ENCODE measurements at places on chromosomes 4 and X.

DNA sequence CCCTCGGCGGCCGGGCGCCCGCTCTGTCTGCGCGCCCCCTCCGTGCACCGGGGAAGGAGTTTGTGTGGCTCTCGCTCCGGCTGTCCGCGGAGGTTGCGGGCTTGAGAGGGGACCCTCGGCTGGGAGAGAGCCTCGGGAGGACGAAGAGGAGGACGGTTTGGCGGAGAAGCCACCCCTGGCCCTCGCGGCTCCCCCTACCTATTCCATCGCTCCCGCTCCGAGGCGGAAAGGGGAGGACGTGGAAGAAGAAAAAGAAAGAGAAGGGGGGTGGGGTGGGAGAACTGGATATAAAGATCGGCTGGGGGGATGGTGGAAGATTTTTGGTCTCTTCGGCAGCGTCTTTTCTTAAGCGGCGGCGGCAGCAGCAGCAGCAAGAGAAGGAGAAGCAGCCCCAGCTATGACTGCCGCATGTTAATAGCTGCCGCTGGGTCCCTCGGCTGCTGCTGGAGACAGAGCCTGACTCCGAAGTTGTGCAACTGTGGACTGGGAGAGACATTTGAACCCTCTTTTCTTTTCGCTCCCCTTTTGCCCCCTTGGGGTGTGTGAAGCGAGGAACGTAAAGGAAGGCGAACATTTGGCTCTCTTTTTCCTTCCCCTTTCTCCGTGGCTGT lies 895 bp downstream of the ADGRL3 start:
- peak; percentile 65 for DNase-seq

GRCh38 chr4:57911203-57911602 lies 801.0 kb upstream of the IGFBP7 start:
- DNase-seq, result no peak

DNA sequence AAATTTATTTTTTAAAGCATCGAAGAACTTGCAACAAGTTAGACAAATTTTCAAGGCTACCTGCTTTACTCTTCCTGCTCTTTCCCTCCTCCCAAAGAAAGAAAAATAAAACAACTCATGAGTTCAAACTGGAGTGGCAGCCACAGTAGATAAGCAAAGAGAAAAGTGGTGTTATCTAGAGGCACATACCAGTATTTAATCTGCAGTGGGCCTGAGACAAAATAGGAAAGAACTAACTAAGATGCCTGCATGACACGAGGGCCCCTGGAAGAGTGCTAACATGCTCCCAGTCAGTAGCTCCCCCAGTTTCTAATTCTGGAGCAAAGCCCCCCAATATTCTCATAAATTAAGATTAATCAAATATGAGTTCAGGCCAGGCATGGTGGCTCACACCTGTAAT lies 7.9 kb downstream of the ARL9 start:
- no peak for DNase-seq

GRCh38 chr4:140343303-140343702 lies 30.1 kb upstream of the SCOC start:
- DNase-seq, result no peak

GRCh38 chr4:8115916-8116315 lies 42.7 kb downstream of the ABLIM2 start:
- no peak for DNase-seq

DNA sequence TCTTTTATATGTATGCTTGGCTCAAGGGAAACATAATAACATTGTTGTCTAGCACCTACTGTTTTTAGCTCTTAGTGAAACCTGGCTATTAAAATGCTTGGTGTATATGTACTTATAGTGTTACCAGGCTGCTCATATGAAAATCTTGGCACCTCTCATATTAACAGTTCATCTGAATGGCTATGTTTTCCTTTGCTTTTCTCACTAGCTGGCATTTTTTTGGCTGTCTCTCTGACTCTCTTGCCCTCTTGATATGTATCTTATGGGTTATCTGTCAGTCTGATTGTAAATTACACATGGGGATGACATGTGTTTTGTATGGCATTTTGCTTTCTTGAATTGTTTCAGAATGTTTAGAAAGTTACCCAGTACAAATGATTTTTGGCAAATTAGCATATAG lies 158.0 kb downstream of the ARHGAP24 start:
- DNase-seq, result no peak

DNA sequence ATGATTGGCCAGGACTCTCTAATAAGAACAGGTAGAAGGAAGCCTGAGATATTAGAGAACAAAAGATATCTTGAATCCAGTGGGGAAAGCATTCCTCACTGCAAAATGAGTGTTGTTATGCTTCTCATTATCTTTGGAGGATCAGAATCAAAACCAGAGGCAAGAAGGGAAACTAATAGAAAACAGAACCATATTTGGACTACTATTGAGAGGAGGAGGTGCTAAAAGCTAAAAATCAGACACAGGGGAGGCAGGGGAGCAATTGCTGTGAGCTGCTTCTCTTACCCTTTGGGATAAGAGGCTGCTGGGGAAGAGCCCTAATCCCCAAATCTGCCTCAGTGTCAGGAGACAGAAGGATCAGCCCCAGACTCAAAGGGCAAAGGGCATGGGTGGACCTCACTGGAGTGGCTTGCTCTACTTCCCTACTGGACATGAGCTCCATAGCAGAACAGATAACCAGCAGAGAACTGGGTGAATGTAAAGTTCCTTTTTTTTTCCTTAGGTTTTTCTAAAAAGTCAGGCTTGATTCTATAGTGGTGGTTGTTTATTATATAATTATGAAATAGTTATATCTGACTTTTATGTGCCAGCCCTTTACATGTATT lies 60.1 kb downstream of the SEPTIN11 start:
- no peak for DNase-seq

DNA sequence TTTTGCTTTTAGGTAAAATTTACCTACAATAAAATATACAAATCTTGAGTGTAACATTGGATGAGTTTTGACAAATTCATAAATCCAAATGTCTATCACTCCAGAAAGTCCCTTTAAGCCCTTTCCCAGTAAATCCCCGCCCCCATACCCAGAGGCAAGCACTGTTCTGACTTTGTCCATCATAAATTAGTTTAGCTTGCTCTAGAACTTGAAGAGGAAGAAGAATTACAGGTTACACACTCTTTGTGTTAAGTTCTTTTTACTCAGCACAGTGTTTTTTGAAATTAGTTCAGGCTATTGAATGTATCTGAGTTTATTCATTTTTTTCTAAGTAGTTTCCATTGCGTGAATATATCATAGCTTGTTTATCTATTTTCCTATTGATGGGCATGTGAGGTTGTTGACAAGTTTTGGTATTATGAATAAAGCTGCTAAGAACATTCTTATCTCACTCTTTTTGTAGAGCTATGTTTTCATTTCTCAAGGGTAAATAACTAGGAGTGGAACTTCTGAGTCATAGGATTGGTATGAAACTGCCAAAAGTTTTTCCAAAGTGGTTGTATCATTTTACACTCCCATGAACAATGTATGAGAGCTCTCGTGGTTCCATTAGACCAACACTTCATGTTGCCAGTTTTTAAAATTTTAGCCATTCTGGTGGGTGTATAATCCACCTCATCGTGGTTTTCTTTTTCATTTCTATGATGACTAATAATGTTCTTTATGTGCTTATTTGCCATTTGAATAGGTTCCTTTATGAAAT lies 22.4 kb upstream of the HPSE start:
- DNase-seq, result no peak

DNA sequence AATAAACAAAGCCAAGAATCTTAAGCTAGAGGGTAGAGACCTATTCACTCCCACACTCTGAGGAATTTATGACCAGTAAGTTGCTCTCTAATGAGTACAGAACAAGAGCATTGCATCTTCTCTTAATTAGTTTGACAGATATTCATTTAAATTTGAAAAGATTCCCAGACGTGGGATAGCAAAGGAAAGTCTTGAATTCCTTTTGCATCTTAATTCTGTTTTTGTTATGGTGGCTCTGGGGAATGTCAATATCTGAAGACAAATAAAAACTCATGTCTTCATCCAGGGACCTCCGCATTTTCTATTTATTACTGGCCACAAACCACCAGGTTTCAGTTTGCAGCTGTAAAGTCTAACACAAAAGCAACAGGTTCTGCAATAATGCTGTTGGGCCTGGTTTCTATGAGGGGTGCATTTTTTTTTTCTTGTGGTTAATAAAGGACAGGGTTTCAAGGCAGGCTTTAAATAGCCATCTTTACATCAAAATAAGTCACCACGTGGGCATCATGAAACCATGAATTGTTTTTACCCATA lies 172.3 kb downstream of the SHROOM3 start:
- no peak for DNase-seq

DNA sequence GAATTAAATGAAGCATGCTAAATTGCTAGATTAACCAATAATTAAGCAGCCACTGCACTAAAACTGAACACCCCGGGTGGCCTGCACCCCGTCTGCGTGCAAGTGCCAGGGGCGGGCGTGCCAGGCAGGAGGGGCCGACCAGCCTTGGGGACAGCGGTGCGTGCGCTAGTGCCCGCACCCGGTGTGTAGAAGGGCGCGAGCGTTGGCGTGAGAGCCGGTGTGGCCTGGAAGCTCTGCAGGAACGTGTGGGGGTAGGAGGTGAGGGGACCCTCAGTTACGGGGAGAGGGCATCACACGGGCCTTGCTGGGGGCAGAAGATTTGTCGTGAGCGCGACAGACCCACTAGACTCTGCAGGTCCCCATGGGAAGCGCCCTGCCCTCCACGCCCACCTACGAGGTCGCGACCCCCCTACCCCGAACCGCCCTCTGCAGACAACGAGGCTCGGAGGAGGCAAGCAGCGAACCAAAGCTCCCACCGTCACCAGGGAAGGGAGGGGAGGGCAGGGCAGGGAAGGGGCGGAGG lies 105.8 kb downstream of the FAM53A start:
- no peak for DNase-seq

- DNase-seq, result no peak
Measured at GRCh38 chr4:115918149-115918548, 804.7 kb upstream of the NDST4 start.

- no peak for DNase-seq
Measured at GRCh38 chr4:85806334-85806733, 331.4 kb downstream of the ARHGAP24 start.

GRCh38 chr4:161573836-161574235 lies 590.0 kb downstream of the FSTL5 start:
- DNase-seq, result no peak

DNA sequence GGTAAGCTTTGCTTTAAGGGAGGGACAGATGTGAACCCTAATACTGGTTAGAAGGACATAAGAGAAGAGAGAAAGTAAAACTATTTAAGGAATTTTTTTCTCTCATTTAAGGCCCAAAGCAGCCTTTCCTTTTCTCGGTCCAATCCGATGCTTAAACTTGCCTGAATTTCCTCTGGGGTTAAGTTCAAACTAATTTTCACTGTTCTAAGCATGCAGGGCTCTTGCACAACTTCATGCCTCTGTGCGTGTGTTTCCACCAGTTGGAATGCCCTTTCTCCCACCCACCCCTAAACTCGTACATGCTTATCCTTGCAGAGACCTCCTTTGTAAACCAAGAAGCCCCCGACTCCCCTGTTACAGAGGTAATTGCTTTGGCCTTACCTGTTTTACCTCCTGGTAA lies 204.7 kb downstream of the CBR4 start:
- DNase-seq, result no peak

DNA sequence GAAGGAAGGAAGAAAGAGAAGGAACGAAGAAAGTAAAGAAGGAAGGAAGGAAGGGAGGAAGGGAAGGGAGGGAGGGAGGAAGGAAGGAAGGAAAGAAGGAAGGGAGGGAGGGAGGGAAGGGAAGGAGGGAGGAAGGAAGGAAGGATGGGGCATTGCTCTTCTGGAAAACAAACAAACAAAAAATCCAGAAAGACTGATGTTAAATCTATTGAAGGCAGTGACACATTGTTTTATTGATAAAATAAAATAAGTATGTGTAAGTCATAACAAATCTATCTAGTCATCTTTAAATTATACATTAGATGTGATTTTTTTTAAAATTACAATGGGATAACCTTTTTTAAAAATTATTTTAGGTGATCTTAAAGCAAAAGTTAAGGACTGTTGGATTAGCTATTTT lies 1245.5 kb downstream of the STIM2 start:
- no peak for DNase-seq

DNA sequence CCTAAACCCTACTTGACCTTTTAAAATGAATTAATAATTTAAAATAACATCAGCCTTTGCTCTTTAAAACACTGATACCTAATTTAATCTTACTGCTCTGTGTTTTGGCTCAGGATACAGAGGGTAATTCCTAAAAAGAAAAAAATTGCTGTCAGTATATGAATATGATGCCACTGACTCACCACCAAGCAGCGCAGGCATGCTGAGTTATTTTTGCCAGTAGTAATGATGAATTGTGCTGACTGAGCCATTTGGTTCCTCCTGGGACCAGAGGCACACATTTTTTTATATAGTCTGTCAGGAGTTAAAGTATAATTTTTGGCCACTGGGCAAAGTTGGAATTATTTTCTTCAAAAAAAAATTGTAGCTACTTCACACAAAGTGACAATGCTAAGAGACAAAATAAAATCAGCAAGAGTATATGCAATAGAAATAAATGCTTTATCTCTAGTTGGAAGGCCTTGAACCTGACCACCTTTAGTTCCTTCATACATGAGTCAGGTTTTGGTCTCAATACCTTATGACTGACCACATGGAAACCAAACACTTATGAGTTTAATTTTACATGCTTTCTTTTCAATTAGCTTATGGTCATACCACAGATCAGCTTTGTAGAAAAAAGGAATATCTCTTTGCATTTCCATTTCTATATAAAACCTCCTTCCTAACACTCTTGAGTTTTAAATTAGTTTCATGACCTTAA lies 115.1 kb downstream of the PPP3CA start:
- no peak for DNase-seq

DNA sequence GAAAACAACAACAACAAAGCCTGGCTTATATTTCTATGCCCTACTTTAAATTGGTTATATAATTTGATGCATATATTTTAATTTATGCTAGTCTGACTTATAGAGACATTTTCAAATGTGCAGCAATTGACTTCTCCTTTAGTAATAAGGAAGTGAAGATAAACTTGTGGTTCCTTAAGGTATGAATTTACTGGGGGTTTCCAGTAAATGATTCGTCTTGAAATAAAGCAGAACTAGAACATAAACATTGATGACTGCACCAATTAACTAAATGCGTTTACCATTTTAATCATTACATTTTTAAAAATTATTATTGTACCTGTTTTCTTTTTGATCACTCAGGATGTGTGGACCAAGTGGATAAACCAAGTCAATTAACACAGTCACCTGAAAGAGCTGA lies 99.6 kb upstream of the CCSER1 start:
- no peak for DNase-seq

DNA sequence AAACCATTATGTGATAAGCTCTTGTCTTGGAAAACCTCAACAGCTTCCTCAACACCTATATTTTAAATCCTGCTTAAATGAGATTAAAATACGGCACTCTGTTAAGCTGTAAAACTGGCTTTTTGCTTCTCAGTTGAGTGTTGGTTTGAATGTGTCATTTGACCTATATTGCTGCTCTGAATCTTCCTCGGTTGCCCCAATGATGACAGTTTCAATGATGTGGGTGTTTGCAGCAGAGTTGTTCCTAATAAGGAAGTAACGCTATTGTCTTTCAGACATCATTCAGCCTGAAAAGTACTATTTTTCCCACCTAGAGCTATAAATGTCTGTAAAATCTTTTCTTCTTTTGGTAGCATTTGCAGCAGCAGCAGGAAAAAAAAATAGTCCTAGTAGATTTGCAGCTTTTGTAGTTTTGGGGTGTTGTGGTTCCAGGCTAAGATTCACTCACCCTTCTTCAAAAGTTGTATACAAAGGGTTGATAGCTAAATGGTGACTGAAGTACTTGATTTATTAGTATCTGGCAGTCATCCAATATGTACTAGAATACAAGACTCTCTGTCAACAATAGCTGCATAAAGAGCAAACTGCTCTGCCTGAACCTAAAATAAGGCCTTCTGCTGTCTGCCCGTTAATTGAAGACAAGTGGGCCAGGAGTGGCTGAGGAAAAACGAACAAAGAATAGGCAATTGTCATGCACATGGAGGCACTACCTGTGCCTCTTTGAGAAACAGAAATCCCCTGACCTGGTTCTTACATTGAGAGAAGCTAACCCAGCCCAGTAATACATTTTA lies 333.1 kb downstream of the IL1RAPL1 start:
- no peak for DNase-seq
